ENCODE measurements at places on chromosomes 5 and 9.

- no peak for DNase-seq
These were observed 44.3 kb downstream of the PSD2 start for GRCh38 chr5:139839918-139840317.

GRCh38 chr5:51018423-51018822 is 352.0 kb downstream of the PARP8 start:
- no peak for DNase-seq

DNA sequence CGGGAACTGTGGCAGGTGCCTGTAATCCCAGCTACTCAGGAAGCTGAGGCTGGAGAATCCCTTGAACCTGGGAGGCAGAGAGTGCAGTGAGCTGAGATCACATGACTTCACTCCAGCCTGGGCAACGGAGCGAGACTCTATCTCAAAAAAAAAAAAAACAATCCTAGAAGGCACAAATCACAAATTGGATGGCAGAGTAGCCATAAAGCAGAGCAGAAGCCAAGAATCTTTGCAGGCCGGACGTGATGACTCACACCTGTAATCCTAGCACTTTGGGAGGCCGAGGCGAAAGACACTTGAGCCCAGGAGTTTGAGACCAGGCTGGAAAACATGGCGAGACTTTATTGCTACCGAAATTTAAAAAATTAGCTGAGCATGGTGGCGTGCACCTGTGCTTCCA is 9.2 kb upstream of the FUBP3 start:
- no peak for DNase-seq

DNA sequence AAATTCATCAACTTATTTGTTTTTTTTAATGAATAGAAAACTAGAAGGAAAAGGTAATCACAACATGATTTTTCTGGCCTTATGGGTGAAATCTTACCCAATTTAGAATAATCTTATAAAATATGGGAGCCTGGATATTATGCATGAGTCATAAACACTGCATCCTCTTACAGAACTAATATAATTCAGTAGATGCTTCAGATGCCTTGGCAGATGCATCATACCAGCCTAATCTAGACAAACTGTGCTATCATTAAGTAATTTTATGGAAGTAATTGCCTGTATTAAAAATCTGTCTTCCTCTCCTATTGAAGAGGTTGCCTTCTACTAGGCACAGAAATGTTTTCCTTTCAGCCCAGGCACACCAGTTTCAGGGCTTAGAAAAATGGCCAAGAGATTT is 2384.6 kb upstream of the WWC1 start:
- no peak for DNase-seq

DNA sequence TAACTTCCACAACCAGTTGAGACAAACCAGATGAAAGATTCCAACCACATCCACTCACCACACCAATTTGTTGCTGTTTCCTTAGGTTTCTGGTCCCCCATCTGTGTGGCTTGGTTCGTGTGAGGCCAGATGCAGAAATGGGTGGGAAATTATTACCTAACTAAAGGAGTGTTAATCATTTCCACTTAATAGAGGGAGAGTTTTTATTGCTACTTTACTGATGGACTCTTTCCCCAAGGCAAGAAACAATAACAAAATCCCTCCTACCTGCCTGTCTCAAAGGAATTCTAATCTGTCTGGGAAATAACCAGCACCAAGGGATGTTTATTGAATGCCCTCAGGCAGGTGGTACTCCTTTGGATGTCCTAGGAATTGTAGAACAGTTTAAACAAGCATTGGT is 76.3 kb downstream of the TMEM167A start:
- no peak for DNase-seq

DNA sequence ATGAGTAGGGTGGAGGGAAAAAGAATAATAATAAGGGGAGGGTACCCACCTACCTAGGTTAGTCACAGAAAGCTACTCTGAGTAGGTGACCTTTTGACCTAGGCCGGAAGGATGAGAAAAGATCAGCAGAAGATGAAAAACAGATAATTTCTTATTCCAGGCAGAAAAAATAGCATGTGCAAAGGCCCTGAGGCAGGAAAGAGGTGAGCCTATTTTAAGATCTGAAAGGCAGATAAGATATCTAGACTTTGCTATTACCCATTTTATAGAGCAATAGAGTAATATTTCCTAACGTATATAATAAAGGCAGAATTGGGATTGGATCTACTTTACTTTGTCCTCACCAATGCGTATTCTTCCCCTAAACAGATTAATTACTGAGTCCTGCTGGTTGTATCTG is 393.9 kb upstream of the MPDZ start:
- DNase-seq = no peak

DNA sequence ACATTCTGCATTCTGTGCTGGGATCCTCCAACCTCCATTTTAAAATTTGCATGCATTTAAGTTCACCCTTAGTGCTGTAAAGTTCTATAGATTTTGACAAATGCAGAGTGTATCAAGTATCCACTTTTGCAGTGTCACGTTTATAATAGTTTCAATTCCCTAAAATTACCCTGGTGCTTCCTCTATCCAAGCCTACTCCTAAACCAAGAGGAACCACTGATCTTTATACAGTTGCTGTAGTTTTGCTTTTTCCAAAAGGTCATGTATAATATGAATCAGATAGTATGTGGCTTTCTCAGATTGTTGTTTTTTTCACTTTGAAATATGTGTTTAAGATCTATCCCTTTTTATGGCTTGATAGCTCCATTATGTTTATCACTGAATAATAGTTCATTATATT is 468.4 kb upstream of the CDH6 start:
- no peak for DNase-seq

GRCh38 chr5:133483406-133484090 is 128.8 kb downstream of the FSTL4 start:
- no peak for DNase-seq

DNA sequence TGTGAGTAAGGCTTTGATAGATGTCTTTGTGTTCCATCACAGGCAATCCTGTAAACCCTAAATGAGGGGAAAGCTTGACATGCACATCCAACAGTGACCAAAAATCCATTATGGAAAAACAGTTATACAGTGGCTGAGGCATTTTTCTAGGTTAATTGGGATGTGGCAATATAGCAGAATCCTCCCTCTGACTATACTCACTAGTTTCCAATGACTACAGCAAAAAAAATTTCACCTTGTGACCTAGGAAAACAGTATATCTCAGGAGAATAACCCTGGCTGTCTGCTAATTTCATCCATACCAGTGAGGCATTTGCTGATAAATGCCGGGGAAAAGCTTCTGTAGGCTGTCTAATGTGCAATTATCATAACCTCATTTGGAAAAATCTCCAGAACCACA is 49.9 kb upstream of the SNCAIP start:
- no peak for DNase-seq

DNA sequence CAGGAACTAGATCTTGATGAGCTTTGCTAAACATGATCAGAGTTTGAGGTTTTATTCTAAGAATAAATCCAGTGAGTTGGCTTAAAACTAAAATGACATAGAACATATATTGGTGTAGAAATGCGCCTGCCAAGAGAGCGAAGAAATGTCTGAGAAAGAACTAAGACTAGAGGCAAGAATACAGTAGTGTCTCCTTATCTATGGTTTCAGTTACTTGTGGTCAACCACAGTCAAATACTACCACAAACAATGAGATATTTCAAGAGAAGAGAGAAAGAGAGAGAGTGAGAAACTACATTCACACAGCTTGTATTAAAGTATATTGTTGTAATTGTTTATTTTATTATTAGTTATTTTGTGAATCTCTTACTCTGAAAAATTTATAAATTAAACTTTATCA is 254.4 kb upstream of the CDH10 start:
- no peak for DNase-seq

DNA sequence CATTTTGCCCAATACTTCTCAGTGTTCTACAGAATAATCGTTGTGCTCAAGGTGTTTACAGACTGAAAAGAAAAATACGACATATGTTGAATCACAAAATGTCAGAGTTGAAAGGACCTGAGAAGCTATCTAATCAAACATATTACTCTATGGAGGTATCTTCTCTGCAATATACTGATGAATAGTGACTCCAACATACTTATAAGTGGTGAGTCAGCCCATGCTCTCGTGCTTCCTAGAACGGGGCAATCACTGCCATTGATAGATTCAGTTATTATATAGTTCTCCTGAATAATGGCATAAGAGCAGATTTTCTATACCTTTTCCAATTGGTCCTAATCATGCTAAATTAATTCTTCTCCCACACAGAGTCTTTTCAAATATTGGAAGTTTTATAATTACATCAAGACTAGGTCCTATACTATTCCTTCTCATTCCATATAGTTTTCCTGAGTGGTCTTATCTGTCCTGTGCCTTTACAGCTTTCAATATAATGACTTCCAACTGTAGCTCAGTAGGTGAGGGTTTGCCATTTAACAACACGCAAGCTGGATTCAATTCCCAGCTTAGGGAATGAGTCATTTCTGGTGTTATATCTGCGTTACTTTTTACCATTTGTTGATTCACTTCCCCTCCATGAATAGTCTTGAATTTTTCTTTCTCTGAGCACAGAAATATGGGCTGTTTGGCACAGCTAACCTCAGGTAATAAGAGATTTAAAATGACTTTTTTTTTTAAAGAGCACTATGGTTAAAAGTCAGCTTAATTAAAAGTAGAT is 81.1 kb downstream of the PLK2 start:
- DNase-seq = no peak

GRCh38 chr5:158198636-158199035 is 339.7 kb upstream of the CLINT1 start:
- no peak for DNase-seq

- DNase-seq = no peak
These were observed 12.1 kb downstream of the TGFBI start for GRCh38 chr5:136040746-136041415.

DNA sequence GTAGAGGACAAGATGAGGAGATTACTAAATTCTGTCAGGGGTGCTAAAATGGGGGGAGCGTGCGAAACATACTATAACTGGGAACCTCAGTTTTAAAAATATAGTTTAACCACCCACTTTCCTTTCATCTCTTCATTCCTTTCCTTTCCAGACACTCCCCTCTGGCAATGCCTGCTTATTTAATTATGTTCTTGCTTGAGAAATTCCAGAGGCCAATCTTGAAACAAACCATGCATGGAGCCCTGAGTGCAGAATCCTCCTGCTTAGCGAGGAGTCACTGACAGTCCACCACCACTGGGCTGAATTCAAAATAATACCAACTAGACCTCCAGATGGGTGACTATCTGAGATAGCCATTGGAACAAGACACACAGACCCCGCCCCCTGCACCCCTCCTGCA is 29.7 kb upstream of the C9orf72 start:
- DNase-seq = no peak

DNA sequence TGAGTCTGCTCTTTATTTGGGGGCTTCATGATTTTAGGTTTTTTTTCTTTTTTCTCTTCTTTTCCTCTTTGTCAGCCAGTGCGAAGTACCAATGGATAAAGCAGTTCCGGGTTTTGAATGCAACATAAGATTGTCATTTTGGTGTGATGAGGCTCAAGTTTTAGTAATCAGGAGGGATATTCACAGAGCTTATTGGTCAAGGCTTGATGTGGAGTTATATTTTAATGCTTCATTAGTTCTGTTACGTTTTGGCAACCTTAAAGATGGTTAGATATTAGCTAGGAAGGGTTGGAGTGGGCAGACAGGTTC is 1.4 kb downstream of the PIK3R1 start:
- no peak for DNase-seq

DNA sequence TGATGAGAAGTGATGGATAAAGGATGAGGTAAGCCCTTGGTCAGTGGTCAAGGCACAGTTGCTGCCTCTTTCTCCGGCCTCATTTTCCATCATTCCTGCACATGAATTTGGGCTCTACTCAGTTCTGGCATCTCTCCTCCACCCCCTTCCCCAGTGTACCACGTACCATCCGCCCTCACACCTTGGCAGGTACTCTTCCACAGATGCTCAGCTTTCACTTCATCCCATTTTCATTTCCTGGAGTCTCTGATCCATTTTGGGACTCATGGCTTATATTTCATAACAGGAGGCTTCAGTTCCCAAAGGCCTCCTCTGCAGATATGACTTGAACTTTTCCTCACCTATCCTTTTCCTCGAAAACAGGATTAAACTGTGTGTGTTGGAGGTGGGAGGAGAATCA is 326.7 kb downstream of the ASTN2 start:
- DNase-seq = no peak

DNA sequence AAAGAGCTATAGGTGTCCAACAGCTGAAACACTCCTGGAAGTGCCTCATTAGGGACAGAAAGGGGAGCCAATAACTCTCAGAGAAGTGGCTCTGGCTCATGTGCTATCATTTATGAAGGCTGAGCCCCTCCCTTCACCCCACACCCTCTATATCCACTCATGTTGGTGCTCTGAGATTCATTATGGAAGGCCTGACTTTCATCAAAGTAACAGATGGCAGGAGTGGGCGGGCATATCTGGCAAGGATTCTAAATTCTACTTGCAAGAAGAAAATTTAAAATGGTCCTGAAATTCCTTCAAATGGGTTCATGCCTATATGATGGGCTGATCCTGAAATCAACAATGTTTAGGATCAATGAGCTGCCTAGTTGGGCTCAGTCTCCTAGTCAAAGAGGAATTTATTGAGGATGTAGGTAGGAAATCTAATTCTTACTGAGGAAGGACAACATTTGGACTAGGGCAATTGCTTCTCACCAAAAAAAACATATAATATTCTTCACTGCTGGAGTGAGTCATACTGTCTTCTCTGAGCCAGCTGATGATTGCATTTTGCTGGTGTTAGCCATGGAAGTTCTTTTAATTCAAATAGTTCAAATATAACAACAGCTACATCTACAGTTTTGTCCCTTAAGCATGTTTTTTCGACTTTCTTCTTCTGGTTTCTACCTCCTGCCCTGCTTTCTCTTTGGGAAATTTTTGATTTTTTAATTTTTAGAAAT is 23.5 kb downstream of the NMRK1 start:
- DNase-seq = no peak

GRCh38 chr9:118271936-118272335 is 567.7 kb downstream of the TLR4 start:
- no peak for DNase-seq

- DNase-seq = no peak
These were observed 235.3 kb downstream of the PRDM9 start for GRCh38 chr5:23742701-23743100.

DNA sequence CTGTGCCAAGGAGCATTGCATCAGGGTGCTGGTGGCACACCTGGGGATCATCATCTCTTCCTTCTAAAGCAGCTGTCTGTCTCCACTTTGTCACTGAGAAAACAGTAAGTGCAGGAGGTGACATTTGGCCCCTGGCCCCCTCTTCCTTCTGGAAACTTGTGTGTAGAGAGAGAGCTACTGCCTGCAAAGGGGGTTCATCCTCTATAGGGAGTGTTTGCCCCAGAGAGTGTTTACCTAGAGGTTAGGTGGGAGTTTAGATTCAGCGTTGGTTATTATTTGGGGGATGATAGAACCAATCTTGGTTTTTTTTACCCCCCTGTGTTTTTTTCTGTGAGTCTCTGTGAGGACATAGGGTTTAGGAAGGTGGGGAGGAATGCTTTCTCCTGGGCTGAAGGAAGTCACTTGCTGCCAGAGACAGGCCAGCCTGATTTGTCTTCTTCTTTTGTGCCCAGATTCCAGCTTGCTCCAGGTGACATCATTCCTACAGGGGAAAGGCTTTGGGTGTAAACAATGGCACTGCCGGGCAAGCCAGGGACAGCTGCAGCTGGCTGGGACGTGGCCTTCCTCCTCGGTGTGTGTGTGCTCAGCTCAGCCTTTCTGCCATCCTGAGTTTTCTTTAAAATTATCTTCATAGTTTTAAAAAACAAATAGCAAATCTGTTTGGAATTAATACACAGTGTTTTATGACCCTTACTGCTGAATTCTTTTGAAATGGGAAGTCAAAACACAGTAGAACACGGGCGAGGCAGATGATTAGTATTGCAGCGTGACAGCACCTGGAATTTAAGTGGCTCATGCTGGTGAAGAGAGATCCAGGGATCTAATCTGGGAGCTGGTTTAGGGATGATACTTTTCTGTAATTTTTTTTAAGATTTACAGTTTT is 24.5 kb downstream of the PRRC2B start:
- no peak for DNase-seq
